Left ventricle myocardium superior (tissue), 1 donor: ENCODE measurements at places on chromosomes 1 and 21. TPM values are rescaled to one million over a fixed set of nuclear protein-coding genes. Genes with fewer than 3 reads are reported as not detected.

DNA sequence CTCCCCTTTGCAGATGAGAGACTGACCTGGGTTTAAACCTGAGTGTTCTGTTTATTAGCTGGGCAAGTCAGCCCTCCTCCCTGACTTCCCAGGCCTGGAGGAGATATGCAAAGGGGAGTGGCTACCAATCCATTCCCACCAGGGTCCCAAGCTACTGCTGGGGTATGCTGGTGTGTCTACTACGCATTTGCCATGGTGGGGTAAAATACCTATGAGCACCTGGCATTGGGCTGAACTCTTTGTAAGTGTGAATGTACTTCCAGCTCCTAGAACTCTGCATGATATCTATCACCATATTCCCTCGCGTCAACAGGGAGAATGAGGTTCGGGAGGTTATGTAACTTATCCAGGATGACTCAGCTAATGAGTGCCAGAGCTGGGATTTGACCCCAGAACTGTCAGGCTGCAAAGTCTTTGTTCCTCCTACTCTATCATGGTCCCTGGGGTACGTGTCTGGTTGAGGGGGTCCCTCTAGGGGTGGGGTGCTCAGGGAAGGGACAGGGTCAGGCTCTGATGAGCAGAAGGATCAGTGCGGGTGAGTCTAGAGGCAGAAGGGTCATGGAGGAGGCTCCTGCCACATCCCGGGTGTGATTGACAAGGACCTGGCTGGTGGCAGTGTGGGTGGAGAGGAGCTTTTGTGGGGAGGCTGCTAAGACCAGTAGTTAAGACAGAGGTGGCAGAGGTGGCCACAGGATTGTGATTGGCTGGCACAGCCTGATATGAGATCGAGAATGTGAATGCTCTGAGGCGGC, 16.7 kb downstream of the AMPD2 start:
- no peak for DNase-seq

- DNase-seq = no peak
These were observed 17.5 kb downstream of the SLC26A9 start for GRCh38 chr1:205925736-205926135.

- DNase-seq = no peak
These were observed 1363.2 kb upstream of the ADGRL4 start for GRCh38 chr1:80369780-80370179.

DNA sequence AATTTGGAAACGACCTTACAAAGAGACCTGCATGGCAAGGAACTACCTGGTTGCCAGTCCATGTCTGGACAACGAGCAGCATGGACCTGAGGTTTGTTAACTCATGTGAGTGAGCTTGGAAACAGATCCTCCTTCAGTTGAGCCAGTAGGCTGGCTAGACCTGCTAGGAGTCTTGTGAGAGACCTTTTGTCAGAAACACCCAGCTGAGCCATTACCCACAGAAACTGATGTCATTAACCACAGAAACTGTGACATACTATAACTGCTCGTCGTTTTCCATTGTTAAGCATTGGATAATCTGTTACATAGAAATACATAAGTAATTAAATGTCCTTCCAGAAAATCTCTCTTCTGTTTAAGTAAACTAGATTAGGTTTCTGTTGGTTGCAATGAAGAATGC, 211.1 kb upstream of the C21orf91 start:
- DNase-seq = no peak

DNA sequence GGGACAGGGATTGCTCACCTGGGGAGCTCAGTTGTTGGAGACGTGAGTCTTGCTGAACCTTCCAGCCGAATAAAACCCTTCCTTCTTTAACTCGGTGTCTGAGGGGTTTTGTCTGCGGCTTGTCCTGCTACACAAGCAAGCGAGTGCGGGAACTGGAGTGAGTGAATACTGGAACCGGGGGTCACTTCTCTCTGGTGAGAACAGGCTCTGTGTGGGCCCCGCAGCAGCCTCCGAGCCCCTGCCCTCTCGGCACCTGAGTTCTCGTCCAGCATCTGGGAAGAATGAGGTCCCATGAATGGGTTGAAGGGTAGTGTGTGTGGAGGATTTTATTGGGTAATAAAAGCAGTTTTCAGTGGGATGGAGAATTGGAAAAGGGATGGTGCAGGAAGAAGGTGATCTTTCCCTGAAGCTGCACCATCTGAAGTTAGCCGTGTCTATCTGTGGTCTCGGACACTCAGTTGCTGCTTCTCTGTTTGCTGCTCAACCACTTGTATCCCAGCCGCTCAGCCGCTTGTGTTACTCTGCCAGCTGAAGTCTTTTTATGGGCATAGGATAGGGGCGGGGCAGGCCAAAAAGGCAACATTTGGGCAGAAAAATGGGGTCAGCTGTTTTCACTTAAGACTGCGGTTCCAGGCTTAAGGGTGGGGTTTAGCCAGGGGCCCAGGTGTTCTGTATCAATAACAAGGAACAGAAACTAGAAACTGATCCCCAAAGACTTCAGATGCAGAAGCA, 450.6 kb upstream of the CAMK1G start:
- DNase-seq = no peak

- DNase-seq = no peak
These were observed 227.7 kb downstream of the GPATCH2 start for GRCh38 chr1:217403026-217403720.

Gene FCGR1A
- total RNA-seq = 1.1 TPM
